Activated CD4-positive, alpha-beta T cell treated with anti-CD3 and anti-CD28 coated beads for 24 hours (primary cell): ENCODE measurements at places on chromosomes 3 and 15.

- no peak for DNase-seq
Measured at GRCh38 chr15:37100109-37100965, at the start of gene MEIS2. Gene MEIS2, minus strand, starts transcription at chr15:37100549. Its CDS starts 1,083 bp downstream, at chr15:37099466.

DNA sequence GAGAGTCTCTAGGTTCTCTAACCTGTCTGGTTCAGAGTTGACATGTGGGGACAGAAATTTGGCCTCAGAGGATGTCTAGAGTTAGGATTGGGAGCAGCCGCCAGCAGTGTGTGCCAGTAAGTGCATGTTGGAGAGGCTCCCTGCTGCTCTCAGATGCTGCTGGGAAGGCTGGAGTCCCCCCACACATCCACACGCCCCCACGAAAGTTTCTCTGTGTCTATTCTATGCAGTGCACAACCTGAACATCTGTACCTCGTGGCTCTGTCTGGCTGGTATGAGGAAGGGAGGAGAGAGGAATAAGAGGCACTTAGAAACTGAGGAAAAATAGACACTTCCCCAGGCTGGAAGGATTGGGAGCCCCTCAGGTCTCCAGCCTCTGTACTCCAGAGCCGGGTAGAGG, 131.8 kb downstream of the RAB11A start:
- DNase-seq = no peak

- no peak for DNase-seq
Measured at GRCh38 chr15:67474405-67475110, 46.4 kb upstream of the C15orf61 start.

DNA sequence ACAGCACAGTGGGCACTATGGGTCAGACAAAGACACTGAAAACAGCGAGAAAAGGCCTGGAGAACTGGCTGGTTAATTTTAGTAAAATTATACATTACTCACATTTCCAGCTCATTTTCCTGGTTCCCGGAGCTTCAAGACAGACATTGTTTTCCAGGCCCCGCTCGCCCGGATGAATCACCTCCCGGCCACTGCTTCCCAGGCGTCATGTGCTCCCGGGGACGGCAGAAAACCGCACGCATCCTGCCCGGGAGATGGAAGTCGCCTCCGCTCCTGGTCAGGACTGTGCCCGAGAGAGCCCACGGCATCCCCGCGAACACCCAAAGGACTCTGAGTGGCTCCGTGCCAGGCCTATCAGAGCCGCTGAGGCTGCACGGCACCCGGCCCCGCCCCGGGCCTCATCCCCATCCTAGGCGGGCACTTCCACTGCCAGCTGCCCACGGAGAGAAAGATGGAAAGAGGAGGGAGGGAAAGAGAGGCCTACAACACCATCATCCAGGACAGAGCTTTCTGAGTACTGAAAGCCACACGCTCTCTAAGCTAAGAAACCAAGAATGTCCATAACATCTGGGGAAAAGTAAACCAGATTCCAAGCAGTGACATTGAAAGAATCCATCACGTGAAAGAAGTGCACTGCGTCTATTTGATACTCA, 75.1 kb downstream of the VGLL4 start:
- DNase-seq = no peak

- DNase-seq = no peak
Measured at GRCh38 chr3:149384911-149385321, 7.5 kb upstream of the TM4SF1 start.

- no peak for DNase-seq
Measured at GRCh38 chr3:16917256-16917935, 32.6 kb downstream of the PLCL2 start.

DNA sequence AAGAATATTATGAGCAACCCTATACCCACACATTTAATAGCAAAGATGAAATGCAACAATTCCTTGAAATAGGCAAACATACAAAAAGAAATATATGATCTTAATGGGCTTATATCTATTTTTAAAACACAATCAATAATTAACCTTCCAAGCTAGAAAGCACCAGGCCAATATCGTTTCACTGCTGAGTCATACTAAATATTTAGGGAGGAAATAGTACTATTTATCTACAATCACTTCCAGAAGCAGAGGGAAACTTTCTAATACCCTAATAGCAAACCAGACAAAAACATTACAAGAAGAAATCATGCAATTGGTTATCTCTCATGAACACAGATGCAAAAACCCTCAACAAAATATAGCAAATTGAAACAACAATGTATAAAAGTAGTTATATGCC, 207.8 kb downstream of the MTHFS start:
- no peak for DNase-seq

GRCh38 chr3:29215948-29216347, 64.9 kb upstream of the RBMS3 start:
- no peak for DNase-seq

GRCh38 chr3:40169983-40170382, 139.5 kb upstream of the EIF1B start:
- no peak for DNase-seq

GRCh38 chr3:196684548-196685407, 27.3 kb downstream of the CEP19 start:
- no peak for DNase-seq

DNA sequence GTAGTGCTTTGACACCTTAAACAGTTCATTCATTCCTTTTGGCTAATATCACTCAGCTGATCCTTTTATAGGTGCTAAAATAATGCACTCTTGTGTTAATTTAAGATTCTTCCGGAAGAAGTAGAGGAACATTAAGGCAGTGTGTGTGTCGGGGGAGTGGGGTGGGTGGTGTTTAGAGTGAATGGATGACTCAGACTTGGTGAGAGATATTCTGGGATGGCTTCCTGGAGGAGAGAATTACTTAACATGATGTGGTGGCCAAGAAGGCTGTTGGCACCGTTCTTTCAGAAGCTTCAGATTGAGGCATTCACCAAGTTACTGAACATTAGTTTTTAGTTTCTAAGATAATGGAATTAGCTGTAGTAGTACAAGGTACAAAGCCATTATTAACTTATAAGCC, 125.6 kb upstream of the ROPN1 start:
- no peak for DNase-seq

DNA sequence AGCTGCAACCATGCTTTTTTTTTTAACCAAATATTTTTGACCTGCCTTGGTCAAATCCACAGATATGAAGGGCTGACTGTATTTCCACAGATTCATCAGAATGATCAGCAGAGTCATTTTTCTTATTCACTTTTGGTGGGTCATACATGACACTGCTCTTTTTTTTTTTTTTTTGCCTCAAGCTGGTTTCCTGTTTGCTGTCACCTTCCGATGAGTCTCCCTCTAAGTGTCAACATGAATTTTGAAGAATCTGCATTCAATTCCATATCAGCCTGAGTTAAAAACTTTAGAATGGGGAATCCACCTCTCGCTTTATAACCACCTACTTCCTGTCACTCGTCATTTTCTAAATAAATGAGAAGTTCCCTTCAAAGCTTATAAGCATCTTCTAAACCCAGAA, 2.2 kb upstream of the SLC12A8 start:
- no peak for DNase-seq

DNA sequence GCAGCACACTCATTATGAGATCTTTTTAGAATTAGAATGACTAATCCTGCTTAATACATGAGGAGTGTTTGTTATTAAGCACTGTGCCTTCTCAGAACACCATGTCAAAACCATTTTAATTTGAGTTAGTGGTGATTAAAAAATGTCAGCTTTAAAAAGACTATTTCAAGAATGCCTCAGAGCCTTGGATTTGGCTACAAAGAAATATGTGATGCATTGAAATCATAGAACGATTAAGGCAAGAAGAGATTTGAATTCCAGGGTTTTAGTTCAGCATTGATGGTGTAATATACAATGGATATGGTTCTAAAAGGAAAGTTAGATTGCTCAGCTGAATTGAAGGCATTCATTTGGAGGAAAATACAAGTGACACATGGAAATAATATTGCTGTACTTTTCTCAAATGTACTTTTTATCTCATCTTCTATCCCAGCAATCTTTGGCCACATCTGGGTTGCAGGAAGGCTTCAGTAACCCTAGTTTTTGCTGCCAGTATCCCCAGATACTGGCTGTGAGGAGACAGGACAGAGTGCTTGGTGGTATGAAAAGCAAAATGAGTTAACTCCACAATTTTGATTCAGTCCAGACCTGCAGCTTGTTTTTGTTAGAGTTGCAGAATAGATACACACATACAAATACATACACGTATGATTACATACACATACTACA, 303.8 kb downstream of the CLSTN2 start:
- no peak for DNase-seq

DNA sequence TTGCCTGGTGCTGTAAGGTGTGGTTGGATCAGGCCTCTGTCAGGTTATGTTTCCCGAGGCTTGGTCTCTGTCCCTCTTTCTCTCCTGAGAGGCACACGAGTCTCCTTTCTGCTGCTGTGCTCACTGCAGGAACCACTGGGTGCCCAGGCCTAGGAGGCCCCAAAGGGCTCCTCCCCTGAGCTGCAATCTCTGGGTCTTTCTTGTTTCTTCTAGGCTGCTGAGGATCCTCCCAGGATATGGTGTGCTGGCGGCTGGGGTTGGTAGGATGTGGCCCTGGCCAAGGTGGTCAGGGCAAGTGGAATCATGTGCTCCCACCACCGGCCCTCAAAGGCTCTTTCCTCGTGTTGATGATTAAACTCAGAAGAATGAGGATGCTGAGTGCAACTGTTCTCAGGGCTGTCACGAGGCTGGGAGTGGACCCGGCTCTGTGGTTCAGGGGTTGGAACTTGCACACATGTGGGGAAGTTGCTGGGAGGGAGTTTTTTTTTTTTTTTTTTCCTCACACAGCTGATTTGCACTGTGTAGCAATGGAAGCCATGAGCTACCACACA, 43.6 kb upstream of the CTSH start:
- no peak for DNase-seq

DNA sequence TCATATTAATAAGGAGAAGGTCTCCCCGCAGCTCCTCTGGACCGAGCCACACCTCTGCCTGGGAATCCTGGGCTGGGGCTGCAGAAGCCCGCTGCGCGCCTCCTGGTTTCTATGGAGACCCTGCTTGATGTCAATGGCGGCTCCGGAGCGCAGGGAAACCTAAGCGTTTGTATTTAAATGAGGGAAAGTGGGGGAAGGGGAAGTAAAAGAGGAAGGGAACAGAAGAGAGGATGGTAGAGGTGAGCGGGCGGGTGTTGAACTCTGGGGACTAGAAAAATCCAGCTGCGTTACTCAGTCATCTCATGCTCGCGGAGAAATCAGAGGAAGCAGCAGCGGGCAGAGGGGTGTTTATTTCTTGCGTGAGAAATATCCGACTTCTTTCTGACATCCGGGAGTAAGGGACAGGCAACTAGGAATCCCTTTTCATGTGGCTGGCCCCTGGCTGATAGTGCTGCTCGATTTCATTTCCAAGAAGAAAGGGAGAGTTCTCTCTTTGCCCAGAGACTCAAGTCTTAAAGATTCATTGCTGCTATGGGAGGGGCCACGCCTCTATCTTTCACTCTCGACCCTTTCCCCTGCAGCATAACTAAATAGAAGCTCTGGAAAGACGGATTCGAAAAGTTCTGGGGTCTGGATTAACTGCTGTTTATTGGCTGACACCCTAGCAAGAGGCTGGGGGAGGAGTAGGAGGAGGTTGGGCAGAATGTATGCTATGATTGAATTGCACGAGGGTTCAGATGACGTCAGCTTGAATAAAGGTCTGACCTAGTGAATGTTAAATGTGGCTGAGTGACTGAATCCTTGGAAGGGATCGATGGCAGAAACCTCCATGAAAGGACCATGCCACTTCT, 110.5 kb upstream of the GAP43 start:
- no peak for DNase-seq

- no peak for DNase-seq
Measured at GRCh38 chr3:72818092-72818773, 30.0 kb downstream of the SHQ1 start.

- no peak for DNase-seq
Measured at GRCh38 chr15:48802257-48802656, 8.6 kb downstream of the CEP152 start.

GRCh38 chr15:37793851-37794250, 140.6 kb upstream of the TMCO5A start:
- DNase-seq = no peak

DNA sequence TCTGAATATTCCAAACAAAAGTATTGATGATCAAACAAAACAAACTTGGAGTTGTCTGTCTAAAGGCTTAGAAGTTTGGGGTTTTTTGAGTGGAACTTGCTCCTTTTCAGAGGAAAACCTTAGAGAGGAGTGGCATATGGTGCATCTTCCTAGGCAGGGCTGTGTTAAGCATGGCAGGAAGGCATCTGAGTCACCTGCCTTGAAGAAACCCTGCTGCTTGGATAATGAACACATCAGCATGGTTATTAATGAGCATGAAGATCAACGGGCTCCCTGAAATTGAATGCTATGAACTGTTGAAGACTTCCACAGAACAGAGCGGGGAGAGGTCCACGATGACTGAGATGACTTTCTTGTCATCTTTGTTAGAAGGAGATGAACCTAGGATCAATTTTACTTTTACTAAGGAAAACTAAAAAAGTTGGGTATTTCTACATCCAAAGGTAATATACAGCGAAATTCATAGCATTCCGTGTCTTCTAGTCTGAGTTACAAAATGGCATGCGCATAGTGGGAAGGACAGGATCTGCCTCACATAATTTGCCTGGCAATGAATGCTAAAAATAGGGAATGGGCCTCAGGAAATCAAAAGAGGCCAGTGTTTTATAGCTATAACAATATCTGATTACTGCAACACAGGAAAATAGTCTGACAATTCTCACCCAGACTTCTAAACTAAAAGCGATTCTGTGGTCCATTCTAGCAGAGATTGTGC, 11.6 kb upstream of the TMED3 start:
- no peak for DNase-seq

DNA sequence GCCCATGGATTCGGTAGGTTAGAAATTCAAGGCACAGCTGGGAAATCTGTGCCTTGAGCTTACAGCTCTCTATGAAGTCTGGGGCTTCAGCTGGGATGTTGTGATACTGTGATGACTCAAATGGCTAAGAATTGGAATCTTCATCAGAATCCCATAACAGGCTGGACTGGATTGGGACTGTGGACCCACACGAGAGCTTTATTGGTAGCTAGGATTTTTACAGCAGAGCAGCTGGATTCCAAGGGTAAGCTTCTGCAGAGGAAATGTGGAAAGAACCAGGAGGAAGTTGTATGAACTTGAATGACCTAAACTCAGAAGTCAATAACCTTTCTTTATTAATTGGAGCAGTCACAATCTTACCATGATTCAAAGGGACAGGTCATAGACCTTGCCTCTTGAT, 1187.1 kb downstream of the ROBO1 start:
- DNase-seq = no peak

- no peak for DNase-seq
Measured at GRCh38 chr3:13379201-13379830, 40.8 kb downstream of the NUP210 start.
